ENCODE measurements at places on chromosomes 16 and 17.

- DNase-seq = no peak
These were observed 171.7 kb downstream of the KATNIP start for GRCh38 chr16:27721531-27722181.

- DNase-seq = no peak
These were observed 6.4 kb upstream of the DCAF7 start for GRCh38 chr17:63543822-63544420.

DNA sequence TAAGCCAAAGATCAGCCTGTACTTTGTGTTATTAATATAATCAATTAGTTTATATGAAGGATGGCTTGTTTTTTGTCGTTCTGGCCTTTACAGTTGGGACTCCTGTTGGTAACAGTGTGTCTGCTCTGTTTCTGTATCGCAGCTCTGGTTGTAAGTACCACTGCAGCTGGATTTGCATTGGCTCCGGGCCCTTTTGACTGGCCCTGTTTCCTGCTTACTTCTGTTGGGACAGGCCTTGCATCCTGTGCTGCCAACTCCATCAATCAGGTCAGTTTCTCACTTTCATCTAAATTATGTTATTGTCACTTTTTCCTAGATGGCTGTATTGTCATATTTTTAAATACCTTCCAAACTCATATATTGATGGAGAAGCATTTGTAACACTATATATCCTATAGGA, 32.7 kb downstream of the COX10 start:
- no peak for DNase-seq

DNA sequence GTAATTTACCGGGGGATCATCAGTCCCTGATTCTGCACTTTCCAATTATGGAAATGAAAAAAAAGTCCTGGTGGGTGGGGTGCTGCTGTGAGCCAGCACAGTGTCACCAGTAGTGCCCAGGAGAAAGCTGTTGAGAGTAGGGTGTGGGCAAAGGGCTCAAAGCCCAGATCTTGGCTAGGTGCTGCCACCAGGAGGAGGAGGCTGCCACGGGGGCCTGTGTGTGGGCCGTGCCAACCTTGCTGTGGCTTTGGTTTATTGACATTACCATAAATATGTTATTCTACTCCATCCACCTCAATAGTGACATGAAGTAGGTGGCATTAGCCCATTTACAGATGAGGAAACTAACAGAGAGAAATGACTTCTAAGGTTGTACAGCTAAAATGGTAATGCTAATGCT, 6.7 kb upstream of the PRPSAP2 start:
- no peak for DNase-seq

GRCh38 chr16:78106686-78107085, 7.2 kb downstream of the WWOX start:
- DNase-seq = no peak

DNA sequence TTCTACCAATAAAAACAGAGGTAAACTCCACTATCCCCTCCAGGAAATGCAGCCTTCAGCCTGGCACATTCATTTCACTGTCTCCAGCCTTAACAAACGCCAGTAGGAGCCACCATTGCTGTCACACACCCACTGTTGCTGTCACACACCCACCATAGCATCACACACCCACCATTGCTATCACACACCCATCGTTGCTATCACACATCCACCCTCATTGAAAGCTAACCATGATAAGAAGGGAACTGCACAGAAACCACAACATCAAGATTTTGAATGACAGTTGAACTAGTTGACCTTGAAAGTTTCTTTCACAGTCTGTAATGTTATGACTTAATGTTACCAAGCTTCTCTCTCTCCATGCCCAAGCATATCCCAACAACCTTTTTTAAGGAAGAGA, 38.1 kb downstream of the SHCBP1 start:
- DNase-seq = no peak

- DNase-seq = no peak
These were observed 3.2 kb upstream of the WNT3 start for GRCh38 chr17:46821482-46822387.

GRCh38 chr17:49074851-49075540, 57.6 kb upstream of the B4GALNT2 start:
- no peak for DNase-seq

- no peak for DNase-seq
These were observed 32.3 kb downstream of the DDX19A start for GRCh38 chr16:70378869-70379493.

GRCh38 chr16:19757762-19758595, 39.9 kb downstream of the IQCK start:
- DNase-seq = no peak

DNA sequence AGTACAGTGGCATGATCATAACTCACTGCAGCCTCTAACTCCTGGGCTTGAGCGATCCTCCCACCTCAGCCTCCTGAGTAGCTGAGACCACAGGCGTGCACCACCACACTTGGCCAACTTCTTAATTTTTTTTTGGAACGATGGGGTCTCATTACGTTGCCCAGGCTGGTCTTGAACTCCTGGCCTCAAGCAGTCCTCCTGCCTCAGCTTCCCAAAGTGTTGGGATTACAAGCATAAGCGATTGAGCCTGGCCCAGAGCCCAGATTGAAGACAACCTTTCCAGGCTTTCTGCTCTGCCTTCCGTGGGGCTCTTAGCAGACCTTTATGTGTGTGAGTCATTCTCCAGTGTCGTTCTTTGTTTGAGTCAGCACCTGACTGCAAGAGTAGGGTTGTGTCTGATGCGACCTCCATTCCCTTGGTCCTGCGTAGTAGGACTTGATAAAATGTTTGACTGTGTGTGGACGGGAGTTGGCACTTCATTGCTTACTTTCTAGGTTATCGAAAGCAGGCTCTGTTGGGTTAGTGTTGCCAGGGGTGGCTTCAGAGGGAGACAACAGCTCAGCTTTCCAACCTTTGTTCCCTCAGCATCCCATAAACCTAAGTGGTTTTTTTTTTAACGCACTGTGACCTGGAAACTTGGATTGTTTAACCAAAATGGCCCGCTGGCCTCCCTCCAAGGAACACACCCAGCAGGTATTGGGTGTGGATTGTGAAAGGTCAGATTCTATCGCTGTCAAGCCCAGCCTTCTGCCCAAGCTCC, 26.4 kb downstream of the EEF2K start:
- no peak for DNase-seq

DNA sequence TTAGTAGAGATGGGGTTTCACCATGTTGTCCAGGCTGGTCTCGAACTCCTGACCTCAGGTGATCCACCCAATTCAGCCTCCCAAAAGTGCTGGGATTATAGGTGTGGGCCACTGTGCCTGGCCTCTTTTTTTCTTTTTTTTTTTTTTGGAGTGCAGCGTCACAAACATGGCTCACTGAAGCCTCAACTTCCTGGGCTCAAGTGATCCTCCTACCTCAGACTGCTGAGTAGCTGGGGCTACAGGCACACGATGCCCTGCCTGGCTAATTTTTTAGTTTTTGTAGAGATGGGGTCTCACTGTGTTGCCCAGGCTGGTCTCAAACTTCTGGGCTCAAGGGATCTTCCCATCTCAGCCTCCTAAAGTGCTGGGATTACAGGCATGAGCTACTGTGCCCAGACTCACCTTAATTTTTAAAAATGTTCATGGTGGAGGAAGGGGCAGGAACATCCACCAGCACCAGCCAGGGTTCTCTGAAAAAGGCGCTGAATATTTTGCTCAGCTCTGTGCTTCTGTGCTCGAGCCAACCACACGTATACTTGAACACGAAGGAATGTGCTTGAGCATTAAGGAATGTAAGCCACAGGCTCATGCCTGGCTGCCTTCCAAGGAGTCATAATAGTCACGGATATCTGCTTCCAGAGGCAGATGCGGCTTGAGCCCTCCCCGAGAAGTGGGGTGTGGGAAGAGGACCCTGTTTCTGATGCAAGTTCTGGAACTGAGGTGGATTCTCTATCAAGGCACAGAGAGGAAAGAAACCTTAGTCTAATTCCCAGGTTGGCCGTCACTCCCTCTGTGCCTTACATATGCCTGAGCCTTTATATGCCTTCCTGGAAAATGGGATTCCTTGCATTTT, 65.5 kb upstream of the CREBBP start:
- no peak for DNase-seq

DNA sequence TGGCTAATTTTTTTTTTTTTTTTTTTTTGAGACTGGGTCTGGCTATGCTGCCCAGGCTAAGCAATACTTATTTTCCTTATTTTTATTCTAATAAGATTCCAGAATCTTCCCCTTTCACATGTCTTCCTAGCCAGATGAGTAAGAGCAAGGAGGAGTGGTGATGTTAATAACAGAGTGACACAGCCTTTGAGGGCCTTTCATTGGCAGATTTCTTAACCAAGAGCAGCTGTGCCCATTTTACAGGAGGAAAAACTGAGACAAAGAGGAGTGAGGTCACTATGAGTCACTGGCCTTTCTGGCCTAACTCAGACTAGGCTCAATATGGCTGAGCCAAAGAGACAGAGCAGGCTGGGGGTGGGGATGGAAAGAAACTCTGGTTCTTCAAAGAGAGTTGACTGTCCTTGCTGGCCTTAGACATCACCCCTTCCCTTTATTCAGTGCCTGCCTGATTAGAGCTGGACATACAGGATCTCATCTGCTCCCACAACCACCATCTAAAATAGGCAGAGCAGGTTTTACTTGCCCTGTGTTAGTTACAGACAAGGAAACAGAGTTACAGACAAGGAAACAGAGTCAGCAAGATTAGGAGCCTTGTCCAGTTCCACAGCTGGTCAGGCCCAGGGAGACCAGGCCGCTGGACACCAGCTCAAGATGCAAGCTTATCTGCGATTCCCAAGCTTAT, 50.0 kb upstream of the TOB1 start:
- no peak for DNase-seq

DNA sequence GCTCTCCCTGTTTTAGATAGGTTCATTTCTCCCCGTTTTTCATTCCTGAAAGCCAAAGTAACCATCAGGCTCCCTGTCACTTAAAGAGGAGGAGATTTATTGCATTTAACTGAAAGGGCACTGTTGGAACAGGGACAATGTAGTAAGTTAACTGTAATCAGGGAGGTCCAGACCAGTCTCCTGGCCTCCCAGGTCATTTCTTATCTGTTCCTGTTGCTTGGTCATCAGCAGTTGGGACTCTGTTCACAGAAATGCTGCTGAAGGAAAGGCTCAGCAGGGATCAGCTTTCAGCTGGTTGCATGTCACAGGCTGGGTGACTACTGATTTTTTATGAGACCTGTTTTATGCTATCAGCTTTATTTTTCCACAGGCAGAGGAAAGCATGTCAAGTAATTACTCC, 622.6 kb upstream of the GOT2 start:
- DNase-seq = no peak

DNA sequence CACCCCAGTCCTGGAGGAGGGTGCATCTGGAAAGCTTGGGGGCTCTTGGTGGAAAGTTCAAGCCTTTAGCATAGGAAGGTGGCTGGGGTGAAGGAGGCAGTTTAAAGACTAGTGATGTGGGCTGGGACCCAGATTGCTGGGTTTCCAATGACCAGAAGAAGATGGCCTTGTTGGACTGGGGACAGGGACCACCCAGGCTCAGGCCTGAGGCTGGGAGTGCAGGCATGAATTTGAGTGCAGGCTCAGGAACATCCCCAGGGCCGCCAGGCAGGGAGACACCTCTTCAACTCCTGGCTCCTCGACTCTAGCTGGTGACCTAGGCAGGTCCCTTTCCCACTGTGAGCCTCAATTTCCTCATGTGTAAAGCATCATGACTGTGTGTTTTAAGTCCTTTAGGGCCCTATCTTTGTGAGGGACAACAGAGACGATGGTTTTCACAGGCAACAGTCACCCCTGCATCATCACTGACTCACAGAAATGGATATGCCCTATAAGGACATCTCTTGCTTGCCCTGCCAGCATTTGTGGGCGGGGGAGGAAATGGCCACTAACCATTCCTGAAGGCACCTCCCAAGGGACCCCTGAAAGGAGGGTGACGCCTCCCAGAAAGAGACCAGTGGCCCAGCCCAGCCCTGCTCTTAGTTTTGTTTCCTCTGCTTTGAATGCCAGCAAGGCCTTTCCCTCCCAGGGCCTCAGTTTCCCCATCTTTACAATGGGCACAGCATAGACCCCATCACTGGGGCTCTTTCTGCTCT, 11.1 kb downstream of the NLRC5 start:
- DNase-seq = no peak

GRCh38 chr17:49727380-49727779, 19.6 kb upstream of the SLC35B1 start:
- no peak for DNase-seq

GRCh38 chr16:26071101-26071866, 379.5 kb downstream of the HS3ST4 start:
- no peak for DNase-seq

DNA sequence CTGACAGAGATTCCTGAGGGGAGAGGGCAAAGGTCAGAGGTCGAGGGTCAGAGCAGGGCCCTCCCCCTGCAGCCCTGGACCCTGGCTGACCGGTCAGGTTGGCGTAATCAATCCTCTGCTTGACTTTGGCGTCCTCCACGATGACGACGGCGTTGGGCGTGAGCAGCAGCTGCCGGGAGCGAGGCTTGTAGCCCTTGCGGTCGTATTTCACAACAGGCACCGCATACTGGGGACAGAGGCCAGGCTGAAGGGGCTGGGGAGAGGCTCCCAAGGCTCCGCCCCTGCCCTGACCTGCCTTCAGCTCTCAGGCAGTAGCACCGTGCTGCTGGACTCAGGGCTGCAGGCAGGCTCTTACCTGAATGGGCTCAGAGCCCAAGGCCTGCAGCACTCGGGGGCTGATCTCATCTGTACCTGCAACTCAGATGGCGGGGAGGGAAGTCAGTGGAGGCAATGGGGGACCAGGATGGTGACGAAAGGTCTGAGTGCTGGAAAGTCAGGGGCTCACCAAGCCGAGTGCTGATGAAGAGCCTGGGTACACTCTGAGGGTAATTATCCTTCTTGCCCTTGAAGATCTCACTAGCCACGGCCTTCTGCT, 12.0 kb upstream of the CRK start:
- no peak for DNase-seq

- DNase-seq = no peak
These were observed 8.1 kb downstream of the CHMP6 start for GRCh38 chr17:80999536-81000333.

- no peak for DNase-seq
These were observed 14.3 kb downstream of the PIEZO1 start for GRCh38 chr16:88770461-88771293.

- no peak for DNase-seq
These were observed 3.9 kb upstream of the BIRC5 start for GRCh38 chr17:78210111-78210510.

- DNase-seq = no peak
These were observed 41.2 kb downstream of the KIAA0513 start for GRCh38 chr16:85068746-85069145.

- no peak for DNase-seq
These were observed 19.7 kb downstream of the MAP3K3 start for GRCh38 chr17:63641692-63642448.

GRCh38 chr16:49629851-49630250, 226.1 kb downstream of the ZNF423 start:
- no peak for DNase-seq

GRCh38 chr16:3882531-3882930, 2.0 kb upstream of the CREBBP start:
- DNase-seq = no peak

- DNase-seq = no peak
These were observed 215.9 kb downstream of the RPTOR start for GRCh38 chr17:80760511-80760911.

GRCh38 chr17:40399185-40399584, 18.5 kb downstream of the TOP2A start:
- DNase-seq = no peak

GRCh38 chr16:88432753-88433152, 20.3 kb upstream of the ZFPM1 start:
- DNase-seq = no peak

GRCh38 chr17:76704805-76705204, 6.0 kb downstream of the MXRA7 start:
- DNase-seq = no peak

Data from cortex of kidney (tissue), 1 donor.